CD14-positive monocyte (primary cell): ENCODE measurements at places on chromosomes 6 and 20. TPM values are rescaled to one million over a fixed set of nuclear protein-coding genes. Genes with fewer than 3 reads are reported as not detected.
A peak's percentile ranks its signal among the peaks of the same experiment; 100 is the strongest.

GRCh38 chr20:37259865-37260264, 1.7 kb downstream of the GHRH start:
- H3K4me1 ChIP-seq: peaks cover 4% of the 10 kb centered on the region
- no peak overlapping the region for H3K4me3 ChIP-seq
- H3K36me3 ChIP-seq: no peaks in the 10 kb centered on the region

GRCh38 chr20:40891351-40891750, 137.3 kb upstream of the TOP1 start:
- no peaks in the 10 kb centered on the region for H3K27me3 ChIP-seq
- peaks cover 35% of the 10 kb centered on the region for H3K4me1 ChIP-seq
- H3K36me3 ChIP-seq: no peaks in the 10 kb centered on the region

- DNase-seq: no peak
- H3K36me3 ChIP-seq: no peaks in the 10 kb centered on the region
- no peak overlapping the region for H3K4me3 ChIP-seq
Measured at GRCh38 chr6:137001299-137001976, 43.3 kb downstream of the IL20RA start.

- no peaks in the 10 kb centered on the region for H3K36me3 ChIP-seq
- no peak overlapping the region for H3K27ac ChIP-seq
- no peaks in the 10 kb centered on the region for H3K27me3 ChIP-seq
- H3K4me1 ChIP-seq: no peaks in the 10 kb centered on the region
- H3K4me3 ChIP-seq: no peak overlapping the region
Measured at GRCh38 chr6:9248133-9248532, 812.8 kb upstream of the SLC35B3 start.

DNA sequence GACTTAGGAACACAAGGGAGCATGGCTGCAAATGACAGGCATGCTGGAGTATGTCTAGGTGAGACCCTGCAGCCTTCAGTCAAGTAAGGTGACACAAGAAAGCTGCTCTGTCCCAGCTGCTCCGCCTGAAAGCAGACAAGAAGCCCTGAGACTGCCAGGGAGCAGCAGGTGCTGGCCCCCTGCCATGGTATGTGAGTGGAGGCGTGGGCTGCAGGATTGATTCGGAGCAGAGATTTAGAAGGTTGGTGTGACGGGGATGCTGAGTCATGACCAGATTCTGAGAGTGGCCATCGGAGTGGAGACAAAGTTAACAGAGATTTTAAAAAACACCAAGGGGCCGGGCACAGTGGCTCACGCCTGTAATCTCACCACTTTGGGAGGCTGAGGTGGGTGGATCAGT, 17.8 kb downstream of the LRP11 start:
- no peaks in the 10 kb centered on the region for H3K4me1 ChIP-seq
- no peak for DNase-seq
- no peak overlapping the region for H3K4me3 ChIP-seq
- no peaks in the 10 kb centered on the region for H3K36me3 ChIP-seq
- H3K27me3 ChIP-seq: no peaks in the 10 kb centered on the region
- H3K27ac ChIP-seq: no peak overlapping the region

TUBB1 gene
- polyA plus RNA-seq: 2.4 TPM

DNA sequence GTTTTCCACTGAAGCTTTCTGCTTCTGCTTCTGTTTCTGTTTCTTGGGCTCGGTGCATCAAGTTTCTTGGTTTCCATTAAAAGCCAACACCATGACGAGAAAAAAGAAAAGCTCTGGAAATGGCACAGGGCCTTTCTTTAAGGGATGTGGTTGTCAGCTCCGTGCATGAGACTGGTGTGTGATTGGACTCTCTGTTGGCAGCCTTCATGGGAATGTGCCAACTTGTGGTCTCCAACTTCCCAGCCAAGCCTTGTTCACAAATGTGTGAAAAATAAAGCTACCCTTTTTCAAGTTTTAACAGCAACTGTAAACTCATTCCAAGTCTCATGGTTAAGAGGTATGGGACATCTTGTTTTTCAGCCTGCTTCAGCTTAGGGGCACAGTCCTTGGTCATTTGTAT, 68.7 kb upstream of the CST7 start:
- H3K27me3 ChIP-seq: no peaks in the 10 kb centered on the region
- H3K4me3 ChIP-seq: no peak overlapping the region
- no peaks in the 10 kb centered on the region for H3K4me1 ChIP-seq
- H3K36me3 ChIP-seq: no peaks in the 10 kb centered on the region
- no peak overlapping the region for H3K27ac ChIP-seq

DNA sequence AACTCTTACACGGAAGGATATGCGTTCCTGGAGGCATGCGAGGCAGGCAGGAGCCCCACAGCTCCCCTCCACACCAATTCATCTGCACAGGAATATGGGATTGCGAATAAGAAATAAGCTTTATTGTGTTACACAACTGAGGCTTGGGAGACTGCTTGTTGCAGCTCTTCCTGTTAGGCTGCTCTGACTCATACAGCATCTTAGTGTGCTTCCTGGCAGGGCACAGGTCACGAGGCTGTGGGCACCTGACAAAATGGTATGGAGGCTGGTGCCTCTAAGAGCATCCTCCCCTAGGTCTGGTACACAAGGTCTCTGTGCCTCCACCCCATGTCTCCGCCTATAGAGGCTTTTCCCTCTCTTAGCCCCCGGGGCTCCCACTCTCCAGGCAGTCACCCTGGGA, 6.8 kb downstream of the SLC22A3 start:
- no peaks in the 10 kb centered on the region for H3K4me1 ChIP-seq
- no peak overlapping the region for H3K4me3 ChIP-seq

DNA sequence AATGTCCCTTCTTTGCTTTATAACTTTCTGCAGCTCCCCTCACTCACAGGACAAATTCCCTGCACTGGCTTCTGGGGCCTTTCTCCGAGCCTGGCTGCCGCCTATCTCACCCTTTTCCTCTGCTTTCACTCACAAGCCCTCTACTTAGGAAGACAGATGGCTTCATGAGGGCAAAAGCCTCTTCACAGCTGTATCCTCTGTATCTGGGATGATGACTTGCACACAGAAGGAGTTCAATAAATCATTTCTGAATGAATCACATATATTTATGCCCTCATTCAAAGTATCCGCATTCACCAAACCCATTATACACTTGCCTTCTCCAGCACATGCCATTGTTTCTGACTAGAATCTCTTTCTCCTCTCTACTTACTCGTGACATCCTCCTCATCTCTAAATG, 159.0 kb upstream of the RIPOR2 start:
- no peak for DNase-seq
- no peak overlapping the region for H3K27ac ChIP-seq
- no peak overlapping the region for H3K4me3 ChIP-seq
- peaks cover 56% of the 10 kb centered on the region for H3K36me3 ChIP-seq
- no peaks in the 10 kb centered on the region for H3K27me3 ChIP-seq
- H3K4me1 ChIP-seq: peaks cover 6% of the 10 kb centered on the region

LY6G6D gene
- not detected in 2 replicates for polyA plus RNA-seq

DNA sequence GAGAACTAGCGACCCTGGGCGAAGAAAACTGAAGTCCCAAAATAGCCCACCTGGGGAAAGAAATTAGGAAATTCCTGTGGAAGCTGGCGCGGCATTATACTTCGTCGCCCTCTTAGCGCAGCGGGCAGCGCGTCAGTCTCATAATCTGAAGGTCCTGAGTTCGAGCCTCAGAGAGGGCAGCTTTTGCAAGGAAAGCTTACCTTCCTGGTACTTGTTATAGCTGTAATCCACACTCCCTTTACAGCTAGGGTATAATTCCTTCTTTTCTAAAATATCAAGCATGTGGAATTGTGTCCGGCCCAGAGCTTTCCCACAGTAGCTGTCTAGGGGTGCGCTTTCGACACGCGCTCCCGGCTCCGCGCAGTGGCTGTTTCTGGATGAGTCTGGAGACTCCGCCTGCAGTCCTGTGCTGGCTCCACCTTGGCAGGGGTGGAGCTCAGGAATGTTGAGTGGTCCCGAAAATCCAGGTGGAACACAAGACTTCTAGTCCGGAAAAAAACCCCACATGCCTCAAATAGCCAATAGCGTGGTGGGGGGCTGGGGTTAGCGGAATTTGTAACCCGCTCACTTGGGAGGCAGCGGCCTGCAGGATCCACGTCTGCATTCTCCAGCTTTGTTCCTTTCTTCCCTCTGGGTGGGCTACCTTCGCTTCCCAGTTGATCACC, 83.7 kb upstream of the ZNF322 start:
- no peaks in the 10 kb centered on the region for H3K4me1 ChIP-seq
- H3K4me3 ChIP-seq: no peak overlapping the region

- DNase-seq: no peak
- no peaks in the 10 kb centered on the region for H3K27me3 ChIP-seq
- H3K27ac ChIP-seq: no peak overlapping the region
- H3K36me3 ChIP-seq: no peaks in the 10 kb centered on the region
- no peak overlapping the region for H3K4me3 ChIP-seq
Measured at GRCh38 chr20:16622501-16622900, 49.3 kb upstream of the KIF16B start.

STMND1 gene
- polyA plus RNA-seq: not detected in 2 replicates

- no peak for DNase-seq
- H3K27me3 ChIP-seq: no peaks in the 10 kb centered on the region
- peak overlapping the region; percentile 3 for H3K27ac ChIP-seq
- peaks cover 7% of the 10 kb centered on the region for H3K4me1 ChIP-seq
- peaks cover 73% of the 10 kb centered on the region for H3K36me3 ChIP-seq
Measured at GRCh38 chr6:41688256-41688965, 47.0 kb downstream of the TFEB start.

CGA gene
- not detected for polyA plus RNA-seq

DNA sequence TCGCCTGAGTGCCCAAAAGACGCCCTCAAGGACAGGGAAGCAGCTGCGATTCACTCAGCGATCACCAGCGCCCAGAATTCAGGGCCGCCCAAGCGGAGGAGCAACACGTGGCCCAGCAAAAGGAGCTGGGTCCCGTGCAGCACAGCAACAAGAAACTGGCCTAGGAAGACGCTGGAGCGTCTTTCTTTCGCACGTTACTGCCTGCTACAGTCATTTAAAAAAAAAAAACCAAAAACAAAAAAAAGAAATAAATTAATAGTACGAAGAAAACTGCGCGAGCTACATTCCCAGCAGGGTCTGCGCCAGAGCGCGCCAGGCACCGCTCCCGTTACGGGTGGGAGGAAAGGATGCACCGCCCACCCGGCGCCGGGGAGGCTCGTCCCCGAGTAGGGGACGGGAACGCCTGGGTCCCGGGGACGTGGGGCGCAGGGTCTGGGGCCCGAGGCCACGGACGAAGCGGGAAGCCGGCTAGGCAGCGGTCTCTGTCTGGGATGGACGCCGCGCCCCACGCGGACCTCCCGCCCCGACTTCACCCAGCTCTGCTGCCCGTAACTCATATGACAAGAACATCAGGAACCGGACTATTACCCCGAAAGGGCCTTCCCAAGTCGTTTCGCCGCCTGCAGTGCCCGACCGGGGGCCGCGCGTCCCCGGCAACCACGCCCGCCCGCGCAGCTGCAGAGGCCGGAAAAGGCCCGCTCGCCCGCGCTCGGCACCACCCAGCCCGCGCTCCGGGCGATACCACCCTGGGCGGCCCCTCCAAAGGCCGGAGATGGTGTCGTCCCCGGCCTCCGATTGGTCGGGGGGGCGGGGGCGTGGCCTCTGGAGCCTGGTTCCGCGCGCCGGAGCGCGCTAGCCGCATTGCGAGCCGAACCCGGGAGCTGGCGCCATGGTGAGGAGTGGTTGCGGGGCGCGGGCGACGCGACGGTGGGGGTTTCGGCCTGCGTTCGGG, at the start of gene NOP56:
NOP56 (plus strand) TSS at position 861 of the 952 bp plus-strand sequence; CDS start at position 890, 29 bp downstream.
- H3K36me3 ChIP-seq: peaks cover 30% of the 10 kb centered on the region
- H3K4me1 ChIP-seq: peaks cover 17% of the 10 kb centered on the region
- H3K27ac ChIP-seq: peak within 1 kb of the TSS; percentile 77
- no peaks in the 10 kb centered on the region for H3K27me3 ChIP-seq
- H3K4me3 ChIP-seq: peak within 1 kb of the TSS; percentile 85
- DNase-seq: peak; percentile 89

DNA sequence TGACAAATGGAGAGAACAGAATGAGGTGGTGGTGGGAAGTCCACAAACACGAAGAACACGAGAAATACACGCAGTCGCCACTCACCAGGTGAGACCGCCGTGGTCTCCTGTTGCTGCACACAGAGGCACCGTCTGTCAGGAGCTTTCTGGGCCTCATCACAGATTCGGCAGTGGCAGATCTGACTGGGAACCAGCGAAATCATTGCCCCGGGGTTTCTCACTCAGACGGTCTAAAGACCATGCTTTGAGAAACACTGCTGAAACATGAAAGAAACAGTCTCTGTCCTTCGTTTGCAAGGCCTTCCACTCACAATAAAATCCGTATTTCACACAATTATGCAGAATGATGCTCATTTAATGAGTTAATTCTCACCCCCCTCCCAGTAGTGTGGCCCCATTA, 130.9 kb upstream of the AFDN start:
- H3K4me1 ChIP-seq: peaks cover 18% of the 10 kb centered on the region
- no peak overlapping the region for H3K27ac ChIP-seq
- no peaks in the 10 kb centered on the region for H3K36me3 ChIP-seq
- H3K27me3 ChIP-seq: no peaks in the 10 kb centered on the region
- H3K4me3 ChIP-seq: no peak overlapping the region
- DNase-seq: no peak

GRCh38 chr20:41098703-41099250, 38.6 kb upstream of the PLCG1 start:
- no peaks in the 10 kb centered on the region for H3K27me3 ChIP-seq
- no peaks in the 10 kb centered on the region for H3K4me1 ChIP-seq
- no peak overlapping the region for H3K27ac ChIP-seq
- peaks cover 88% of the 10 kb centered on the region for H3K36me3 ChIP-seq
- no peak for DNase-seq

DNA sequence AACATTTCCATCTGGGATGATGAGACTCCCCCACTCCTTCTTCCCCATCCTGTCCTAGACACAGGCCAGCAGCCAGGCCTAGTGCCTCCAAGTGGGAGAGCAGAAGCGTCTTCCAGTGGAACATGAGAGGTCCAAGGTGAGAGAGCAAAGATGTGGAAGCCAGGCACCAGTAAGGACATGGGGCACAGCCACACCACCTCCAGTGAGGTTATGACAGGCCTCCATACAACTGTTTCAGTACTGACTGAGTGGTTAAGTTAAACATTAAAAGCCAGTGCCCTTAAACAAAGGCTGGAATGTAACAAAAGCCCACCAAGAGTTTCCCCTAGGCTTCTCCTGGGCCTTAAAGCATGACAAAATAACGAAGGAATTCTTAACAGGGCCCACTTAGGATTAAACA, 5.3 kb downstream of the ZBTB24 start:
- H3K27me3 ChIP-seq: no peaks in the 10 kb centered on the region
- H3K36me3 ChIP-seq: peaks cover 76% of the 10 kb centered on the region
- DNase-seq: no peak
- H3K27ac ChIP-seq: no peak overlapping the region
- peaks cover 31% of the 10 kb centered on the region for H3K4me1 ChIP-seq

- no peak for DNase-seq
- no peaks in the 10 kb centered on the region for H3K36me3 ChIP-seq
- no peak overlapping the region for H3K27ac ChIP-seq
- no peaks in the 10 kb centered on the region for H3K4me1 ChIP-seq
- H3K4me3 ChIP-seq: no peak overlapping the region
- peaks cover 1% of the 10 kb centered on the region for H3K27me3 ChIP-seq
Measured at GRCh38 chr6:142932889-142933288, 12.1 kb downstream of the HIVEP2 start.

- DNase-seq: no peak
- no peak overlapping the region for H3K4me3 ChIP-seq
- H3K27ac ChIP-seq: no peak overlapping the region
- no peaks in the 10 kb centered on the region for H3K27me3 ChIP-seq
Measured at GRCh38 chr6:129089357-129089756, 206.4 kb downstream of the LAMA2 start.

ISM1 gene
- not detected for polyA plus RNA-seq

GRCh38 chr6:43724914-43725642, 37.5 kb upstream of the MRPS18A start:
- peak; percentile 98 for DNase-seq
- H3K27ac ChIP-seq: peak overlapping the region; percentile 48
- no peaks in the 10 kb centered on the region for H3K36me3 ChIP-seq
- no peak overlapping the region for H3K4me3 ChIP-seq
- peaks cover 37% of the 10 kb centered on the region for H3K4me1 ChIP-seq
- peaks cover 29% of the 10 kb centered on the region for H3K27me3 ChIP-seq

NRM gene
- polyA plus RNA-seq: 36.0 and 40.7 TPM in 2 replicates

GRM4 gene
- polyA plus RNA-seq: not detected in 2 replicates
